ENCODE measurements at places on chromosomes 11 and 22.

- DNase-seq = no peak
These were observed 14.8 kb downstream of the ALG12 start for GRCh38 chr22:49903322-49904039.

DNA sequence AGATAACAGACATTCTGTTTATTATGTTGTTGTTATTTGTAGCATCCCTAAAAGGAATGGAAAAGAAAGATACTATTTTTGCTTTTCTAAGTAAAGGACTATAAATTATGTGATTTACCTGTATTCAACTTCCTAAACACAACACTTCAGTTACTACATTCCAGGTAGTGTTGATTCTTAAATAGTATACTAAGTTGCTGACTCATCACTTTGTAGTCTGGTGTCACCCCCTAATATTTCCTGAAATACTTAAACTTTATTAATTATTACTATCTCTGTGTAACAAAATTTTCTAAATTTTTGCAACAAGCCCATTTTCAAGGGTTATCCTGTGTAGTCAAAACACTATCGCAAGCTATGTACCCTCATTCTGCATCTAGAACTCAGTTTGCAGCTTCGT lies 7.0 kb downstream of the SYTL2 start:
- no peak for DNase-seq

DNA sequence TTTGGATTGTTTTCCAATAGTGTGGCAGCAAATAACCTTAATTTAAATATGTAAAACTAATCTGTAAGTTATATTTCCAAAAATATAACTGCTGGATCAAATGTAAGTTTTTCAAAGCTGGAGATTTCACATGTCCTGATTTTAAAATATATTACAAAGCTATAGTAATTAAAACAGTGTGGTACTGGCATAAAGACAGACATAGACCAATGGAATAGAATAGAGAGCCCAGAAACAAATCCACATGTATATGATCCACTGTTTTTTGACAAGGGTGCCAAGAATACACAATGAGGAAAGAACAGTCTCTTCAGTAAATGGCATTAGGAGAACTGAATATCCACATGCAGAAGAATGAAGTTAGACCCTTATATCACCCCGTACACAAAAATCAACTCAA lies 4.0 kb downstream of the OR4X2 start:
- DNase-seq = no peak

- no peak for DNase-seq
These were observed 4.1 kb downstream of the SLC36A4 start for GRCh38 chr11:93193731-93194130.

DNA sequence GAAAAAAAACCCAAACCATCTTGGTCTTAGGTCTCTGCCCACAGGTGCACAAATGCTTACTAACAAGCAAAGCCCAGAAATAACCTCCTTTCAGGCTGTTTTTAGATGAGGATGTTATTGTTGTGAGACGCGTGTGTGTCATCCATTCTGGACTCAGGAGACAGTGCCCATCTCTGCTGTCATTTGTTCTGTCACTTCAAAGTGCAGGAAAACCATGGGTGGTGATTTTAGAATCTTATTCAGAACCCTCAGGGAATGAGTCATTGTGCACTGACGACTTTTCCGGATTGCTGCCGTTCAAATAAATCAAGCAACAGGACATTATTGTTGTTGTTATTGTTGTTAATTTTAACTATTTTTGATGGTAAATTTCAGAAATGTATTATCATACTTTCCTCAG lies 110.3 kb downstream of the LRRC32 start:
- DNase-seq = no peak

GRCh38 chr11:83521647-83522596 lies 235.8 kb upstream of the CCDC90B start:
- no peak for DNase-seq

GRCh38 chr11:63017306-63017974 lies 1.8 kb upstream of the SLC22A8 start:
- no peak for DNase-seq

DNA sequence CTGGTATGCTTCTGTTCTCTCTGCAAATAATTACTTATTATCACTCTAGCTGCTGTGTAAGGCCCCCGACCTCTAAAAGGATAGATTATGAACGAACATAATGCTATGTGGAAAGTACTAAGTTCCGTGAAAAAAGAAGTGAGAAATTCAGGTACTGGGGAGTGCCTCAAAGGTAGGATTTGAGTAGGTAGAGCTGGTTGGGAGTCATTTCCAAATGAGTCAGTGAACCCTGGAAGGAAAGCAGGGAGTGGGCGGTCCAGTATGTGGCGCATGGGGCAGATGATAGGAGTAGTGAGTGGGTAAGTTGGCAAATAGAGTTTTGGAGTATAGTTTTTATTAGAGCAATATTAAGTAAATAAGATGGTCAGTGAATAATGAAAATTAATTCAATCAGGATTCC lies 2.4 kb downstream of the ZC3H12C start:
- no peak for DNase-seq

DNA sequence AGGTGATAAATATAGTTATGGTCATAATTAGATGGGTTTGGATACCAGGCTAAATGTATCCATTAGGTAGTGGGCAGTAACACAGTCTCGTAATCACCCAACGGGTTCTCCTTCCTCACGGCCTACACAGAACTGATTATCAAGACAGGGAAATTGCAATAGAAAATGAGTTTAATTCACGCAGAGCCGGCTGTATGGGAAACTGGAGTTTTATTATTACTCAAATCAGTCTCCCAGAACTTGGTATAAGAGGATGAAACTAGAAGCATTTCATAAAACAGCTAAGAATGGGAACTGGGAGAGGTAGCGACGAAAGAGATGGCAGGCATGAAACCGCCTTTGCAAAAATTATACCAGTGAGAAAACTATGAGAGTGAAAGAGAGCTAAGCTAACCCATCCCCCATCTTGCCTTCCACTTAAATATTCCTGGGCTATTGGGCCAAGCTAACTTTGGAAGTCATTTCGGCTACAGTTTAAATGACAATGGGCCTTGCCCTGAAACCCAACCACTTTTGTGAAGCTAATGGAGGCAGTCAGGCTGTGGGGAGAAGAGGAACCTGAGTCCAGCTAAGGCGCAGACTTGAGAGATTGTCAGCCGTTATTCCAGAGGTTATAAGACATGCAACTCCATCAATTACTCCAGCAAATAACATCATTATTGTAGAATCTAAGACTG lies 29.6 kb downstream of the CTSC start:
- no peak for DNase-seq

- DNase-seq = no peak
These were observed 52.3 kb upstream of the LMO1 start for GRCh38 chr11:8315954-8316353.

Measured in CD8-positive, alpha-beta memory T cell (primary cell).